Jurkat, Clone E6-1 (cell line): ENCODE measurements at places on chromosomes 2 and 18.

DNA sequence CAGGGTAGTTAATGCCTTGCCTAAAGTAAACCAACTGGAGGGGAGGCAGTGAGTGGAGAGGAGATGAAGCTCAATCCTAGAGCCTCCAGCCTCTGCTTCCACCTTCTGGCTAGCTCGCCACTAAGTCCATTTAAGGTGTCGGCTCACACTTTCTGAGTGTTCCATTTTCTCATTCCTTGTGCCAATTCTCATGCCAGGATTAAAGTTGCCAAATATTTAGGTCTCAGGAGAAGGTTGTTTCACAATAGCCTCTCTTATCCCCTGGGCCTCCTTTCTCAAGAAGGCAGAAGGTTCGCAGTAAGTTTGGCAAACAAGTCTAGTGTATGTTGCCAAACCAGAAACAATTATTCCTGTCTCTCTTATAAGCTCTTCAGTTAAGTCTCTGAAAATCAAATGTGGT lies 57.2 kb downstream of the TACR1 start:
- DNase-seq, result no peak

DNA sequence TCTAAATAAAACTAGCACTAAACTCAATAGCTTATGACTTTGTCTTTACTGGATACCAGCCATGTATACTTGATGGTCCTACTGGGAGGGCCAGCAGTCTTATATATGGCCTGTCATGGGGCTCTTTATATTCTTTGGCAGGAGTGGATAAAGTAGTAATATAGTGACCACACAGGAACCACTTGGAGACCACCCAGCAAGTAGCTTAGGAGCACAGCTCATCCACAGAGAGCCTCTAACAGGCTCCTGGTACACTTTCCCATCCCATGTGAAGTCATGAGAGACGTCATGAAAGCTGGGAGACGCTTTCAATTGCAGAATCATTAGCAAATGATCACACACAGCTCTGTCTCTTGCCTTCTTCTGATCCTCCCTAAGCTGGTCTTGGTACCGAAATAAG lies 360.9 kb upstream of the ACVR2A start:
- no peak for DNase-seq

DNA sequence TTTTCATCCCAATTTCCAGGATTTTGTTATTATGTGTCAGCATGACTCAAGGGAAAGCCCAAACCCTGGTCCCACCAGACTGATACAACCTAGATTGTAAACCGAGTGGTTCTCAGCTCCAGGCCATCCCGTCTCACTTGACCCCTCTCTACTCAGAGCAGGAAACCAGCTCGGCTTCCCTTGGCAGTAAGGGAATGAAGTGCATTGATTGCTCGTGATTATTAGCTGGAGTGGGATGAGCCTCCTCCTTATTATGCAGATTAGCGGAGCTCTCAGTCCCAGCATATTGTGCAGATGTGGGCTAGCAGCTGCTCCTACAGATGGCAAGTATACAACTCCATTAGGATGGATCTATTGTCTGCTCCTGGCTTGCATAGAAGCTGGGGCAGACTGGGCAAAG lies 167.6 kb downstream of the LNPK start:
- DNase-seq, result no peak

DNA sequence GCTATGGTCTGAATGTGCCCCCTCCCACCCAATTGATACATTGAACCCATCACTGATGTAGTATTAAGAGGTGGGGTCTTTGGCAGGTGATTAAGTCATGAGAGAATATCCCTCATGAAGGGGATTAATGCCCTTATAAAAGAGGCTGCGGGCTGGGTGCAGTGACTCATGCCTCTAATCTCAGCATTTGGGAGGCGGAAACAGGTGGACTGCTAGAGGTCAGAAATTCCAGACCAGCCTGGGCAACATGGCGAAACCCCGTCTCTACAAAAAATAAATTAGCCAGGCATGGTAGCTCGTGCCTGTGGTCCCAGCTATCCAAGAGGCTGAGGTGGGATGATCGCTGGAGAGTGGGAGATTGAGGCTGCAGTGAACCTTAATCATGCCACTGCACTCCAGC lies 14.3 kb downstream of the POLR2D start:
- no peak for DNase-seq

- DNase-seq, result no peak
Measured at GRCh38 chr2:98749066-98749450, 18.1 kb upstream of the MGAT4A start.
